ENCODE measurements at places on chromosomes 2 and 18.

DNA sequence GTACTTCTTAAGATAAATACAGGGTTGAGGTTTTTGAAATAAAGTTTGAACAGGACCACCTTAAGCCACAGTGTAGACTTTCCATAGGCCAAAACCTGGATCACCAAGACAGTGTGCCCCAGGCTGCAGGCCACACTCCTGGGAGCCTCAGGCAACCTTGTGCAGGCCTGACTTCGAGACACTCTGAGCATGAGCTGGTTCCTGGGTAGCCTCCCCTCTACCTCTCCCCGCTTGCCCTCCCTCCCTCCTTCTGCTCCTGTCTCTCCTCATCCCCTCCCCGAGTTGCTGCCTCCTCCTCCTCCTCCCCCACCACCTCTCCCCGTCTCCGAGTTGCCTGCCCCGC lies 10.6 kb upstream of the PROC start:
- DNase-seq: no peak

DNA sequence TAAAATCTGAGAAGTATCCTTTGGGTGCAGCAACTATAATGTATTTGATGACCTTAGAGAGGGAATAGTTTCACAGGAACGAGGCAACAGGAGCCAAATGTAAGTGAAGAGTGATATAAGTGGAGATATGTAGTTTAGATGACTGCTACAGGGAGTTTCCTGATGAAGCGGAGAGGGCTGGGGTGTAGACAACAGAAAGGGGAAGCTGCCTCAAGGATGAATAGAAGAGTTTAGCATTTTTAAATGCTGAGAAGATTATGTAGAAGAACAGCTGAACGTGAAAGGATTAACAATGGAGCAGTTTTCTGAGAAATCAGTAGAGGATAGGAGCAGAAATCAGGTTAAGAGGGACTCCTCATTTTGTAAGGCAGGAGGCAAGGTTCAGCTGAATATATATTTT lies 133.3 kb downstream of the LCLAT1 start:
- no peak for DNase-seq

- DNase-seq: no peak
Observed at GRCh38 chr2:148501545-148501944, 143.0 kb upstream of the EPC2 start.

DNA sequence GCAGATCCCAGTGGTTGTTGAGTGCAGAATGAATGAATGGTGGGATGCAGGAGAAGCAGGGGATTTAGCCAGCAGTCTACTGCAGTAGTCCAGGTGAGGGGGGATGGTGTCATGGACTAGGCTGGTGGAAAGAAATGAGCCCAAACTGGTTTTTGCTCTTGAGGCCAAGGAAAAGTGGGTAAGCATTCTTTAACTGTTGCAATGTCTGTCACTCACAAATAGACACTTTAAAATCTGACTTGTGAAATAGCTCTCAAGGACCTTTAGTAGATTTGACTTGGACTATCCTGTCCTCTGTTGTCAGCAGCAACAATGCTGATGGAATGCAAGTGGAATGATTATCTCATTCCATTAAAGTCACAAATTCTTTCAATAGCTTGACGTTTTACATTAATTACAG lies 37.5 kb upstream of the STK17B start:
- no peak for DNase-seq

DNA sequence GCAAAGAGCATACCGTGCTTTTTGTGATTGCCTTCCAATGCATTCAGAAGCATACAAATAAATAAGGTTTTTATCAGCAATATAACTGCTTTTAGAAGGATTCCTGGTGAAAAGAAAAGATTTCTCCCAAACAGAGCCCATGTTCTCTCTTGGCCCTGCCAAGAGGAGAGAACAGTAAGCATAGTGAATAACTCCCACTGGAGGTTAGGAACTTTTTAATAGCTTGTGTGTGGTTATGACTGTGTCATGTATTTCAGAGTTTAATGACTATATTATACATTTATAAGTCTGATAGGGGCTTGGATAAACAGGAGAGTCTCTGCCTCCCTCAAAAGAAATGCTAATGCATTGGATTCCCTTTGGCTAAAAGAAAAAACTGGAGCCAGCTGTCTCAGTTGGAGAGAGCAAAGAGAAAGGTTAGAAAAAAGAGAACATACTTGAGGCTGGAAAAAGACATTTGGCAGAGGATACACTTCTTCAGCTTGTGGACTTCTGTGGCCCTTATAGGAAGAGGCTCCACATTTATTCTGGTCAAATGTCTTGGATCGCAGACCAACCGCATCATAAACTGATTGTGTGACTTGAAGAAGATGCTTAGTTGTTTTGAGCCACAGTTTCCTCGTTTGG lies 63.0 kb upstream of the SPRED2 start:
- DNase-seq: no peak

GRCh38 chr18:77059294-77059916 lies 73.2 kb downstream of the MBP start:
- DNase-seq: no peak

DNA sequence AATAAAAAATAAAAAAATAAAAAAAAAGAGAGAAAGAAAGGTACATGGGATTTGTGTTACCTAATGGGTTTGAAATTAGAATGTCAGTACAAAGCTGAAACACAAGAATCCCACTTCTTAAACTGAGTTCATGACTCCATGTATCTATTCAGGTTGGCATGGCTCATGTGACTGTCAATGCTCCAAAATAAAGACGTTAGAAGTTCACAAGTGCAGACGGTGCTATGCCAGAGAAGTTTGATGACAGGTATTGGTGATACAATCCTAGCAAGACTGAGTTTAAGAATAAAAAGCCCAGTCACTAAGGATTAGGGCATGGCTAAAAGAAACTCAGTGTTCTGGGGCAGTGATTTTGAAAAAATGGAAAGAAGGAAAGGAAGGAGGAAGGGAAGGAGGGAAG lies 254.3 kb downstream of the XIRP2 start:
- DNase-seq: no peak

Data from cortex of kidney (tissue), 1 donor.